ENCODE measurements at places on chromosomes 6 and 20.

- peak; percentile 33 for DNase-seq
Observed at GRCh38 chr6:46510651-46511050, 19.4 kb upstream of the RCAN2 start.

DNA sequence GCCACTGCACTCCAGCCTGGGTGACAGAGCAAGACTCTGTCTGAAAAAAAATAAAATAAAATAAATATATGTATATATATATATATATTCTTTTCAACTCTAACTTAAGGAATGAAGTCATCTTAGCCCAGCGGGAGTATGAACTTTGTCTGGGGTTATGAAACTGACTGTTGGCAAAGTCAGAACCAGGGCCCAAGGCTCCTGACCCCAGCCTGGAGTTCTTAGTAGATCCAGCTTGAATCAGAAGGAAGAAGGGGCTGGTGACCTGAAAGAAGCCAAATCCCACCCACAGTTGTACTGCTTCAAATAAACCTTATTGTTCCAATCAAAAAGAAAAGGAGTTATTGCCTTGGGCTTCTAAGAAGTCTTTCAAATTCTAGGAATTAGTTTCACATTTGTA, 83.1 kb upstream of the MAP7 start:
- no peak for DNase-seq

DNA sequence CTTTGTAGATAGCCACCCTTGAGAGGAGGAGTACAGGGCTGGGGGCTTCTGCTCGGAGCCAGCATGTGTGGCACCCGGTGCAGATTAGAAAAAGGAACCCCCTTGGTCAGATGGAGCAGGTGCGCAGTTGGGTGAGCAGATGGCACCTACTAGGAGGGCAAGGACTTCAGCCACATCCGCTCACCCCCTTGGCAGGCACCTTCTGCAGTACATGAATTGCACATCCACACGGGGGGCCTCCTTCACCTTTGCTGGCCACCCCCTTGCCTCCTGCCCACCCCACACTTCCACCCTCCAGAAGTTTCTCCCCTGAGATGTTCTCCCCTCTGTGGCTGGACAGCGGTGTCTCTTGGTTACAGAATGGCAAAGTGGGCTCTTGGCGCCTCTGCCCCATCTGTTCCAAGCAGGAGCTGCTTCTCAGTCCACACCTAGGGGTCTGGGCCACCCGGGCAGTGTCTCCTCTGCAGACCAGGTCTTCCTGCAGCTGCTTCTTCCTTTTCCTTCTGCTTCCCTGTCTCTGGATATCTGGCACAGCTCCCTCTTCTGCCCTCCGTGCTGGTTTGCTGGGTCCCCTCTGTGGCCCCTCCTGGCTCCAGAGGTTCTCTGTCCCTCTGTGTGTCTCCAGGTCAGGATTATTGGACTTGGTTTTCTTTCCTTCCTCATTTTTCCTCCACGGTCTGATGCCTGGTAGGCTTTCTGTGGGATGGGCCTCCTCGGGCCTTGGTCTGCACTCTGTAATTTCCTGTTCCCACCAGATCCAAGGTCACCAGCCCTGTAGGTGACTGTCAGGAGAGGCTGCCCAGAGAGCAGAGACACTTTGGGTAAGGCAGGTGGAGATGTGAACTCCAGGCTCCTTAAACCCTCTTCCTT, 4.1 kb downstream of the MDFI start:
- DNase-seq, result no peak

DNA sequence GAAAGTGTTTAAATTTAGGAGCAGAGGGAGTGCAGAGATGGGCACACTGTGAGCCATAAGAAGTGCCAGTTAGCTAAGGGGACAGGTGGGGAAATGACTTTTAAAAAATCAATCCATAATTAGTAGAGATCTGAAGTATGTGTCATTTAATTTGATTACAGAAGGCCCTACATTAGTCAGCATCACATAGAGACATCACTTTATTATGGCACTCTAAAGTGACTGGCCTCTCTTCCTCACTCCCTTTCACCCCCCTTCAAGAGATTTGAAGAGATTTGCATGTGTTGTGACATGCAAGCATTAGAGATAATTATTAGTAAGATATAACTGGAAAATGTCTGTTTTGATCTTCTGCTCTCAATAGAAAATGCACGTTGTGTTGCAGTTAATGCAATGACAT, 86.7 kb downstream of the SLX4IP start:
- DNase-seq, result no peak

DNA sequence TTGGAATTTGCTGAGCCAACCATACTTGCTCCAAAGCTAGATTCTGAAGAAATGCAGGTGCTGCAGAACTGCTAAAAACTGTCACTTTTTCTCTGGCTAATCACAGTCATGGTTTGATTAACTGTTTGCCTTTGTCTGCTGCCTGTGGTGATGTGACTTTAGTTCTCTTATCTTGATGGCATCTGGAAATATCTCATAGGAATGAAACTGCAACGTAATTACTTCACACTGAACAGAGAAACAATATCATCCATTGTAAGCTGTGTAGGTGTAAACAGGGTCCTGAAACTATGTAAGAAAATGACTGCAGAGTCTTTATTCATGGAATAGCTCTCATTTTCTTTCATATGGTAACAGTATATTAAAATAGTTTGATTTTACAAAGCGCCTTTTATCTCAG, 721.9 kb upstream of the HS3ST5 start:
- DNase-seq, result no peak

DNA sequence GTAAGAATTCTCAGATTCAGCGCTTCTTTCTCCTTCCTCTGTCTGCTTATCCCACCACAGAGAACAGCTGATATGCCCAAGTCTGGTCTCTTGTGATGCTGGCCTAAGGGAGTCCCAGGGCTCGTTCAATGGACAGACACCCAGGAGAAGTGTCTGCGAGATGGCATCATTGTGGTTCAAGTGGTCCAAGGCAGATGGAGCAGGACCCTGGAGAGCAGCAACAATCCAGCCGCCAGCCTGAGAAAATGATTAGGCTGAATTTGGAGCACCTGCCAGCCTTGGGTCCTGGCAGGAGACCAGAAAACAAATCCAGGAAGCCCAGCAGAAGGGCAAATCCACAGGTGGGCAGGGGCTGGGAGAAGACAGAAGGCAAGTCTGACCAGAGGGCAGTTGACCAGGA, 145.8 kb downstream of the PTPRT start:
- DNase-seq, result no peak

DNA sequence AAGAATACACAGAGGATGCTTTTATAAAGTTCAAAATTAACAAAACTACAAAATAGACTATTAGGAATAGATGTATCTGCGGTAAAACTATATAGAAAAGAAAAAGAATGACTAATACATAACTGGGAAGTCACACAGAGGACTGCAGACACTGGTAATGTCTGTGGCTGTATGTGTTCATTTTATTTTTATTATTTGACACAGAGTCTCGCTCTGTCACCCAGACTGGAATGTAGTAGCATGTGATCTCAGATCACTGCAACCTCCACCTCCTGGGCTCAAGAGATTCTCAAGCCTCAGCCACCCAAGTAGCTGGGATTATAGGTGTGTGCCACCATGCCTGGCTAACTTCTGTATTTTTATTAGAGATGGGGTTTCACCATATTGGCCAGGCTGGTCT, 38.9 kb downstream of the ESF1 start:
- DNase-seq, result no peak

GRCh38 chr6:37038292-37039198, 33.1 kb downstream of the FGD2 start:
- DNase-seq, result peak; percentile 90

- no peak for DNase-seq
Observed at GRCh38 chr6:12148317-12148801, 136.2 kb downstream of the HIVEP1 start.

DNA sequence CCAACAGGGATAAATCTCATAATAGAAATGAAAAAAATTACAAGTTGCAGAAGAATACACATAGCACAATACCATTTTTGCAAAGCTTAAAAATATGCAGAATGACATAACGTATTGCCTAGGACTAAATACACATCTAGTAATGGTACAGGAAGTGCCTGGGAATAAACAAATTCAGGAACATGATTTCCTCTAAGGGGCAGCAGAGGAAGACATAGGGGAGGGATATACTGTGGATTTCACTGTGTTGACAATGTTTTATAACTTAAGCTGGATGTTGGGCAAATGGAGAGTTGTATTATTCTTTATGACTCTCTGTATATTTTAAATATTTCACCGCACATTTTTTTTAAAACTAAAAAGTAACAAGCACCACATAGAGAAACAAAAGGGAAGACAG, 5.6 kb upstream of the GLO1 start:
- DNase-seq, result peak; percentile 13

- DNase-seq, result peak; percentile 44
Observed at GRCh38 chr20:61719691-61720347, 345.9 kb downstream of the TAF4 start.

DNA sequence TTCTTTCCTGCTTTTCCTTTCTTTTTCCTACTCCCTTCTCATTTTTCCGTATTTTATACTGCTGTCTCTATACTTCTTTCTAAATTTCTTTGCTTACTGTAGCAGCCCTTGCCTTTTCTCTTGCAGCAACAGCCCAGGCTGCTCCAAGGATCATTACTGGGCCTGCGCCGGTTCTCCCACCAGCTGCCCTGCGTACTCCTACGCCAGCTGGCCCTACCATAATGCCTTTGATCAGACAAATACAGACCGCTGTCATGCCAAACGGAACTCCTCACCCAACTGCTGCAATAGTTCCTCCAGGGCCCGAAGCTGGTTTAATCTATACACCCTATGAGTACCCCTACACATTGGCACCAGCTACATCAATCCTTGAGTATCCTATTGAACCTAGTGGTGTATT, 148.8 kb downstream of the QKI start:
- no peak for DNase-seq

- DNase-seq, result no peak
Observed at GRCh38 chr6:42450477-42451332, 1.0 kb downstream of the TRERF1 start.

GRCh38 chr20:36210436-36211021, 25.7 kb upstream of the AAR2 start:
- DNase-seq, result no peak

GRCh38 chr6:29792123-29793035, 35.2 kb upstream of the HLA-G start:
- no peak for DNase-seq

- no peak for DNase-seq
Observed at GRCh38 chr6:149185799-149186357, 131.6 kb upstream of the TAB2 start.

DNA sequence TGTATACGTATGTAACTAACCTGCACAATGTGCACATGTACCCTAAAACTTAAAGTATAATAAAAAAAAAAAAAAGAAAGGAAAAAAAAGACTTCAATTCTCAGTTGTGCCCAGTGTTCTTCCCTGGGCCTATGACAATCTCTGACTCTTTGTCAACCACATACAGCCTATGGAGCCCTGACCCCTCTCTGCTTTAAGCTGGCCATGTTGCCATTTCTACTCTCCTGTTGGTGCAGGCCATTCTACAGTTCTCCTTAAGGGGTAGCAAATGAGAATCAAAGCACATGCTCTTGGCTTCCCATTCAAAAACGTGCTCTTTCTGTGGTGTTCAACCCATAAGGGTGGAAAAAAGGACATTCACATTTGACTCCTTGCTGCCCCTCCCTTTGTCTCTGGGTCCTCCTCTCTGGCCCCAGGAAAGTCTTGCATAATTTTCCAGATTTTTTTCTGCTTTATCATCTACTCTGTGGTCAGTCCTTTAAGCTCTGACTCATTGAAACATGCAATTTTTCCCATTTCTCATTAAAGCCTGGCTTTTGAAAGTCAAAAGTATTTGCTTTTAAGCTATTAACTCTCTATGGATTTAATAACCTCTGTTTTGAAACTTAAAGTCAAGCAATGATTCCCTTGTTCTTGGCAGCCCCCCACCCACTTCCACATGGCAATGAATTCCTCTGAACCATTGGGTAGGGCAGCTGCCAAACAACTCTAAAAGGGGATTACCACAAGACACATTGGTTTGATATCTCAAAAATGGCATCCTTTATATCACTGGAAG, 208.6 kb upstream of the MCHR2 start:
- peak; percentile 86 for DNase-seq

- no peak for DNase-seq
Observed at GRCh38 chr6:84280030-84280429, 52.6 kb upstream of the CEP162 start.

DNA sequence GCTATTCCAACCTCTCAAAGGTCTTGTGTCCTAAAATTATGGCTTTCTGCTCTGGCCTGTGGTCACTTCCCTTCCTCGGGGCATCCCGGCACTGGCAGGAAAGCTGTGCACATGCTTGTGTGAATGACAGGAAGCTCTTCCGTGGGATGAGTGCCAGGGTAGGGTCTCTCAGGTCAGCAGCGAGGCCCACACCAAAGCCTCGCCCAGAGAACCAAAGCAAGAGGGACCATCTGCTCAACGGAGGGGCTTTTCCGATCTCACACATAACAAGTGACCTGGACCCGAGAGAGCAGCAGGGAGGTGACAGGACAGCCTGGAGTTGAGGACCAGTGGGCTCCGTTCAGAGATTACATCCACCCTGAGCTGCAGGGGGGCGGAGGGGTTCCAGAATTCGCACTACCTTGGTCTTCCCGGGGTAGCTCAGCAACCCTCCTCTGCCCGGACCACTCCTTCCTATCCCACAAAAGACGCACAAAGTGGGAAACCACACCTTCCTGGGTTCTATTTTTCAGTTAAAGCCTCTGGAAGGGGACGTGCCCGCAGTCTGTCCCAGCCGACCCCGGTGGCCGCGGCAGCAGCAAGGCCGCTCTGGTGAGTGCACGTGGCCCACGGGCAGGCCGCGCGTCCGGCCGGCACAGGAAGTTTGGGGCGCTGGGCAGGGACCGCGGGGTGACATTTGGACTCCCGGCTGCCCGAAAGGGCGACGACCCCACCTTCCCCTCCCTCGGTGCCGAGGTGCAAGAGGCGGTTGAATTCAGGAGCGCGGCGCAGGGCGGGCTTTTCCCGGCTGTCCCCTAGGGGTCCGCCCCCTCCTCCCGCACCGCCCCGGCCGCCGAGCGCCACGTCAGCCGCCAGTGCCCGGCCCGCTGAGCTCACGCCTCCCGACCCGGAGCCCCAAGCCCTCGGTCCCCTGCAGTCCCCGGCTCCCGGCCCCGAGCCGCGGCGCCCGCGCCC, 988 bp downstream of the TXNDC5 start:
- peak; percentile 77 for DNase-seq

- DNase-seq, result peak; percentile 93
Observed at GRCh38 chr20:330233-331149, 5.1 kb downstream of the SOX12 start.

All from OCI-M1 (cell line).